Right atrium auricular region (tissue), 2 donors: ENCODE measurements at places on chromosomes 4 and X. TPM values are rescaled to one million over a fixed set of nuclear protein-coding genes. Genes with fewer than 3 reads are reported as not detected.

Gene MEPE
- total RNA-seq, result not detected

GRCh38 chrX:17214962-17215361 is 160.0 kb upstream of the NHS start:
- H3K4me3 ChIP-seq, result no peak overlapping the region
- DNase-seq, result no peak
- H3K27ac ChIP-seq, result no peak overlapping the region
- no peaks in the 10 kb centered on the region for H3K4me1 ChIP-seq
- no peaks in the 10 kb centered on the region for H3K36me3 ChIP-seq

Gene XK
- total RNA-seq, result 10.1 TPM

GRCh38 chrX:149830192-149830873 is 48.6 kb downstream of the MAGEA9 start:
- DNase-seq, result no peak
- no peaks in the 10 kb centered on the region for H3K4me1 ChIP-seq
- no peak overlapping the region for H3K27ac ChIP-seq
- no peak overlapping the region for H3K4me3 ChIP-seq
- no peaks in the 10 kb centered on the region for H3K27me3 ChIP-seq
- H3K36me3 ChIP-seq, result no peaks in the 10 kb centered on the region

DNA sequence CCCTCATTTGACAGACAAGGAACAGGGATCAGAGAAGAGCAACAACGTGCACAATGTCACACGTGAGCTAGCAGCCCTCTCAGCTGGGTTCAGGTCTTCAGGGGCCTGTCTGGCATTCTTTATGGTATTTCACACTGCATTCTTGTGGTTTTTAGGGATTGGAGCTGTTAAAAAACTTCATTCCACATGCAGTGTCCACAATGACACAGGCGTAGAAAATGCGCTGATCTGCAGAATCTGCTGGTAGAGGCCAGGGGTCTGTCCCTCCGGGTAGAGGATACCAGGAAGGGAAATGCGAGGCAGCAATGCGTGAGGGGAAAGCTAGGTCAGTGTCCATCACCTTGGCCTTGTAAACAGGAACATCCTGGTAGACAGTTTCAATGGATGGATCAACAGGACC is 36.6 kb downstream of the MAP7D3 start:
- no peaks in the 10 kb centered on the region for H3K27me3 ChIP-seq
- H3K27ac ChIP-seq, result peak overlapping the region; percentile 22
- H3K4me3 ChIP-seq, result no peak overlapping the region
- no peak for DNase-seq
- peaks cover 14% of the 10 kb centered on the region for H3K36me3 ChIP-seq
- H3K4me1 ChIP-seq, result no peaks in the 10 kb centered on the region

DNA sequence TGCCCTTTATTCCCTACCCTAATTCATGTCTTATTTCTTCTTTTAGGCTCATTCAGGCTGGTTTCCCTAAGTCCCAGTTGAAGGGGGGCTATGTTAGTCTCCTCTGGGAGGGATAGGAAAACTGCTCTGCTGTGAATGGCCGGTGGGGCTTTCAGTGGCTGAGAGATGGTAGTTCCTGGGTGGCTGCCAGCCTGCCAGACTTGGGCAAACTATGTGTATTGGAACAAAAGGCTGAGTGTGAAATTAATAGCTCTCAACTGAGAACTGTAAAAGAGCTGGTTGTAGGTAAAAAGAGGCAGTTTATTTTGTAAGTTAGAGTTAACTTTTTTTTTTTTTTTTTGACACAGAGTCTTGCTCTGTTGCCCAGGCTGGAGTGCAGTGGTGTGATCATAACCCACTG is 28.8 kb downstream of the ARHGAP10 start:
- peak overlapping the region; percentile 55 for H3K27ac ChIP-seq
- H3K36me3 ChIP-seq, result no peaks in the 10 kb centered on the region
- H3K27me3 ChIP-seq, result no peaks in the 10 kb centered on the region
- no peaks in the 10 kb centered on the region for H3K4me1 ChIP-seq

Gene CBLL2
- not detected for total RNA-seq

Gene ARR3
- total RNA-seq, result not detected

DNA sequence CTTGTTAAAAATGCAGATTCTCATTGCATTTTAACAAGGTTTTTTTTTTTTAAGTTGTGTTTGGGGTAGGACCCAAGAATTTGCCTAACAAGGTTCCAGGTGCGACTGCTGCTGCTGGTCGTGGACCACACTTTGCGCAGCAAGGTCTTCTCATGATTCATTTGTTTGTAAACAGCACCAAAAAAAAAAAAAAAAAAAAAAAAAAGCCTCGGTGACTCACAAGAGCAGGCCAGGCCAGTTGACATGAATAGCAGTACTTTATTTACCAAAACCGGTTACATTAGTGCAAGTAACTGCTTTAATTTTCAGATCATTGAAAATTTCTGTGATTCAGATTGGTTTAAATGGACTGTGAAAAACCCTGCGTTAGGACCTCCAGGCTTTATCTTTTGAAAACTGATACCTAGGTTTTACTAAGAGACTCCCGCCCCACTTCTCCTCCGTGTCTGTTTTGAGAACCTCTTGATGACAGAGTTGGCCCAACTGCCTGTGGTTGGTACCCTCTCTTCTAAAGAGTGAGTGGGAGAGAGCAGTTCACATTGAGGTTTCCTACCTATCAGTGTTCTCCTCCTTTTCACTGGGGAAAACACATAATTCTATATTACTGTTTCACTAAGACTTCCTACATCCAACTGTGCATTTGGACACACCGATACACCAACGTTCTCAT is 86.2 kb downstream of the PHEX start:
- DNase-seq, result no peak
- no peak overlapping the region for H3K27ac ChIP-seq
- H3K4me1 ChIP-seq, result no peaks in the 10 kb centered on the region
- no peaks in the 10 kb centered on the region for H3K36me3 ChIP-seq

DNA sequence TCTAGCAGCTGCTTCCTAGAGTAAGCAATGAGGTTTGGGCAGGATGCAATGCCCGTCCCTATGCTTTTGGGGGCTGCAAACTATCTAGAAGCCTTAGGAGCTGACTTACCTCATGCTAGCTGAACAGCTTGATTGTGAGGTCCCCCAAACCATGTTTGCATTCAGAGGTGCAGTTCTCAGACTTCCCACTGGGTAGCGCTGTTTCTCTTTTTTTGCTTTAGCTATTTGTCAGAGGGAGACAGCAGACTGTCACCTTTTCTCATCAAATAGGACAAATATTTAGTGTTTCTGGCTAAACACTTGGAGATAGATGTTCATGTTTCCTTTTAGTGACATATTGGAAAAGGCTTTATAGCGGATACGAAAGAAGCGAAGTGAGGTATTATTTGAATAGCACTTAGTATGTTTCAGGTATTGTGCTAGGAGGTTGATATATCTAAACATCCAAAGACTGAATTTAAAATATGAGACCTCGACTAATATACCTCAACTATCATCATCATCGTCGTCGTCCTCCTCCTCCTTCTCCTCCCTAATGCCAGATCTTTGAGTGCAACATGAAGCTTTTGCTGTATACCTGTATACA is 18.7 kb upstream of the TMEM192 start:
- no peak overlapping the region for H3K27ac ChIP-seq
- H3K4me3 ChIP-seq, result no peak overlapping the region
- no peaks in the 10 kb centered on the region for H3K36me3 ChIP-seq
- peak; percentile 75 for DNase-seq

DNA sequence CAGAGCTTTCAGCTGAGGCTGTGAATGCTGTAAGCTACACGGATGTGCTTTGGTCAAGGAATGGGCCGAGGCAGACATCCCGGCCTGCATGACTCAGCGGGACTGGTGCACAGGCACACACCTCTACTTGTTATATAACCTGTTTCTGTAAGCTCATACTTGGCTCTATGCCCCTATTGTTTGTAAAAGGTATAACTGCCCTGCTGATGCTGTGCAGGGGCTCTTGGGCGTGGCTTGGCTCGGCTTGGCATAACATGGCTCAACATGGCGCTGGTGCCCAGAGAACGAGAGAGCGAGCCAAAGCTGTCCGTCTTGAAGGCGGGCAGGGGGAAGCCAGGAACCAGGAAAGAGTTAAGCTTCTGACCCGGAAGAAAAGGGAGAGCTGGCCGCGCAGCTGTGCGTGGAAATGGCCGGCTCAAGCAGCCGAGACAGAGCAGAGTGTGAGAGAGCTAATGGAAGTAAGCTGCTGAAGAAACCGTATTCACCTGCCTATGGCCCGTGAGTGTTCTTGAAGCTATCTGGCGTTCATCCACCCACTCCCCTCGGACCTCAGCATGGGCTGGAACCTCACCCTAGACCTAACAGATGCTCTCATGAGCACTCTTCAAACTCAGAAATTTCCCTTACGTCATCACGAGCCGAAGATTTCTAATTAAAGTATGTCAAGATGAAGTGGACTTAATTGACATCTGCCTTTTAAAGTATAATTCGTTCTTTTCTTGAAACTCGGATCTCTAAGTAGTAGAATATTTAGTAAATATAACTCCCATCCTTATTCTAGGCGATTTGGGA is 286.3 kb upstream of the AGA start:
- H3K27me3 ChIP-seq, result no peaks in the 10 kb centered on the region
- no peak for DNase-seq
- no peaks in the 10 kb centered on the region for H3K36me3 ChIP-seq
- no peaks in the 10 kb centered on the region for H3K4me1 ChIP-seq
- H3K4me3 ChIP-seq, result no peak overlapping the region

Gene UNC5C
- total RNA-seq, result 3.8 TPM

Gene JAKMIP1
- 0.59 TPM for total RNA-seq

- no peaks in the 10 kb centered on the region for H3K4me1 ChIP-seq
- no peak overlapping the region for H3K27ac ChIP-seq
- no peak for DNase-seq
- H3K4me3 ChIP-seq, result no peak overlapping the region
- no peaks in the 10 kb centered on the region for H3K27me3 ChIP-seq
- H3K36me3 ChIP-seq, result no peaks in the 10 kb centered on the region
Measured at GRCh38 chr4:163959932-163960331, 465.4 kb downstream of the TMA16 start.

Gene APBB2
- 75.3 TPM for total RNA-seq

GRCh38 chr4:52645300-52645699 is 13.8 kb downstream of the USP46 start:
- no peak for DNase-seq
- H3K4me1 ChIP-seq, result peaks cover 40% of the 10 kb centered on the region
- no peaks in the 10 kb centered on the region for H3K27me3 ChIP-seq
- no peaks in the 10 kb centered on the region for H3K36me3 ChIP-seq

GRCh38 chr4:150769845-150770244 is 187.9 kb downstream of the MAB21L2 start:
- H3K27ac ChIP-seq, result no peak overlapping the region
- H3K27me3 ChIP-seq, result no peaks in the 10 kb centered on the region
- no peak for DNase-seq
- H3K36me3 ChIP-seq, result no peaks in the 10 kb centered on the region
- no peaks in the 10 kb centered on the region for H3K4me1 ChIP-seq

Gene TRIM61
- total RNA-seq, result 0.79 TPM

DNA sequence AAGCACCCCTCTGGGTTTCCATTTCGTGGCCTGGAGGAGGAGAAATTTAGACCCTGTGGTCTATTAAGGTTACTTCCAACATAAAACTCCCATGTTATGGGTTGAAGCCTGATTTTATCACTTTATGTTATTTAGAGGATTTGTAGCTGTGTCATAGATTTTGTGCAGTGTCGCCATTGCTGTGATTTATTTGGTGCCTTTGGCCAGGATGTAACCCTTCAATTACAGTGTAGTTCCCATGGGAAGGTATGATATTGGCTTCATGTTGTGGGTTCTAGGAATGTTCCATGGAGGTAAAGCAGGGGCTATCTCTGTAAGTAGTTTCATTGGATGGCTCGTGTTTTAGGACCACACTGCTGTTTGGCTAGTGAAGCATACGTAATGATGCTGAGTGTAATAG is 58.5 kb downstream of the TMEM131L start:
- no peaks in the 10 kb centered on the region for H3K36me3 ChIP-seq
- peaks cover 29% of the 10 kb centered on the region for H3K4me1 ChIP-seq
- no peak overlapping the region for H3K27ac ChIP-seq
- DNase-seq, result no peak
- no peak overlapping the region for H3K4me3 ChIP-seq
- no peaks in the 10 kb centered on the region for H3K27me3 ChIP-seq

Gene CDKL2
- total RNA-seq, result 0.51 TPM

GRCh38 chr4:163707873-163708272 is 213.4 kb downstream of the TMA16 start:
- no peak for DNase-seq
- H3K4me1 ChIP-seq, result no peaks in the 10 kb centered on the region
- H3K4me3 ChIP-seq, result no peak overlapping the region

DNA sequence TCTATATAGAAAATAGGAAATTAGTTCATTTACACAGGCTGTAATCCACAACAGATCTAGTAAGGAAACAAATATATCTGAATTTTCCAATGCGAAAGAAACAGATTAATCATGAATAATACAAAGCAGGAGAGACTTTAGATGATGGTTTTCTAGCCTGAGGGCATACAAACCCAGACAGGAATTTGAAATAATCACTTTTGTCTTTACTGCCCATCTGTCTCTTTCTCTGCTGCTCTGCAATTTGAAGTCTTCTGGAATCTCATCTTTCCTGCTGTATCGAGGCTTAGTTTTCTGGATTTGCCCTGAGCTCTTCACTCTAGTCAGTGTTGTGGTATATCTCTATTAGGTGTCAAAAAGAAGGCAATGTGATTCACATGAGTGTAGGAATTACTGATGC is 711.8 kb upstream of the FAM241A start:
- H3K27me3 ChIP-seq, result no peaks in the 10 kb centered on the region
- no peak for DNase-seq
- no peaks in the 10 kb centered on the region for H3K36me3 ChIP-seq
- H3K4me1 ChIP-seq, result no peaks in the 10 kb centered on the region

Gene BMPR1B
- total RNA-seq, result 0.82 TPM

Gene PPP1R2C
- not detected for total RNA-seq

DNA sequence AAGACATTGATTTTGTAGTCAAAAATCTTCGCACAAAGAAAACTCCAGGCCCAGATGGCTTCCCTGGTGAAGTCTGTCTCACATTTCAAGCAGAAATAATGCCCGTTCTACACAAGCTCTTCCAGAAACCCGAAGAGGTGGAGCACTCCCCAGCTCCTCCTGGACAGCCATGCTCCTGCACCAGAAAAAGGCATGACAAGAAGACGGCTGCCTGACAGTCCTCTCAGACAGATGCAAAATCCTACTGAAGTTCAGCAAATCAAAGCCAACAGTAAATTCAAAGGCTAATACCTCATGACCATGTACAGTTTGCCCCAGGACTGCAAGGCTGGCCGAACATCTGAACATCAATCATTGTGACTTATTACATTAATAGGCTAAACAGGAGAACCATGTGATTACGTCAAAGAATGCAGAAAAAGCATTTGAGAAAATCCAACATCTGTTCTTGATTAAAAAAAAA is 30.8 kb upstream of the MXD4 start:
- H3K27me3 ChIP-seq, result no peaks in the 10 kb centered on the region
- no peaks in the 10 kb centered on the region for H3K36me3 ChIP-seq
- no peak for DNase-seq
- H3K4me1 ChIP-seq, result no peaks in the 10 kb centered on the region
